ENCODE measurements at places on chromosomes 1 and 21.

DNA sequence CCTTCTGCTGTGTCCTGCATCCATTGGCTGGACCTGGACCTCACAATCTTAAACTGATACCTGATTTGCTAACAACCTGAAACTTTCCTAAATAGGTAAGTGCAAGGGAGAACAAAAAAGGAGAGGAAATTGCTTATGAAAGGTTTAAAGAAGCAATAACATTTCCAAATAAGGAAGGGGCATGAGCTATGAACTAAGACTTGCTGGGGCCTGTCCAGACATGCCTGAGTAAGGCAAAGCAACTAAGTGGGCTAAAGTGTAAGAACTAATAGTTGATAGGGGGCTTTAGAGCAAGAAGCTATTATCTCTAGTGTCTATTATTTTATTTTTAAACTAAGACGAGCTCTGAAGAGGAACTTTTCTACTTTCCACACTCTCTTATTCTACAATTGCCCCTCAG, 11.6 kb downstream of the JMJD4 start:
- no peak for DNase-seq

DNA sequence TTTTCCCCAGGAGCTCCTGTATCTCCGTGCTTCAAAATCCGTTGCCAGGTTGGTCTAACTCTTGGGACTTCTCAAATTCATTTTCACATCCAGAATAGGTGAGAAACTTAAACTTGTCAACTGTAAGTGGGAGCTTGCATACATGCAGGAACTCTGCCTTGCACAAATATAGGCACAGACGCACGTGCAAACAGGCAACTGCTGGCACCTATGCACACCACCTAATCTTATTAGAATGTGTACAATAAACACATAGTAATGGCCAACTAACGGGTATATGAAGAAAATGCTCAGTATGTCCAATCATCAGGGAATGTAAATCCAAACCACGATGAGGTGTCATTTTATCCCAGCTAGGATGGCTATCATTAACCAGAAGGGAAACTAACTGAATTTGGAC, 22.6 kb upstream of the FCGR2A start:
- DNase-seq: no peak

GRCh38 chr1:209767706-209768105, 11.9 kb downstream of the TRAF3IP3 start:
- DNase-seq: no peak

DNA sequence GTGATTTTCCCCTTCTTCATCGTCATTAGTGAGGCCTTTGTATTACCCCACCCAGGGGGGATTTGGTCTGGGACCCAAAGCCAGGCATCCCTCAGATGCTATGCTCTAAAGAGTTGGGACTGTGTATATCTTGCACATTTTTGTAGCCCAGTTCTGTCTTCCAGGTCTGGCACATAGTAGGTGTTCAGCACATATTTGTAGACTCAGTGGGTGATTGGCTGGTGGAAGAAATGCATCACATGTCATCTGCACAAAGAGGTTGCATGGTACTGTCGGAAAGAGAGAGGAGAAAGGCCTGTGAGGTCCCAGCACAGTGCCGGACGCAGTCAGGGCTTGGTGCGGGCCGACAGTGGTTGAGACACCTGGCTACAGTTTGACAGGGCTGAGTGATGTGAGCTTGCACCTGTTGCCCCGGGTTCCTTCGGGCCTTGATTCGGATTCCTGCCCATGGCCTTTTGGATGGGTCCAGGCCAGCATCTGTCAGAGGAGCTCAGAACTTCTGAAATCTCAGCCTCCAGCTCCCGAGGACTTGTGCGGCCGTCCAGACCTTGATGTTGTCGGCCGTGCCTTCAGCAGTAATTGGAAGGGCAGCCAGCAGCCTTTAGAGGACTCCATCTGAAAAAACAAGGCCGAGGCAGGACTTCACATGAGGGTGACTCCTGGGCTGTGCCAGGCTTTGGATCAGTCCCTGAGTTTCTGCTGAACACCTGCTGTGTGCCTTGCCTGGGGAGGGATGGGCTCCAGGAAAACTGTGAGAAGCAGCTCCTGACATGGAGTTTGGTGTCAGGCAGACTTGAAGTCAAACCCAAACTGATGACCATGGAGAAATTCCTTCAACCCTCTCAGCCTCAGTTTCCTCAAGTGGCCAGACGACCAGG, 40.9 kb upstream of the PADI1 start:
- no peak for DNase-seq

- no peak for DNase-seq
These were observed 556.5 kb upstream of the BRINP3 start for GRCh38 chr1:191034132-191034531.

GRCh38 chr1:84888753-84889152, 4.3 kb downstream of the LPAR3 start:
- no peak for DNase-seq

GRCh38 chr21:24097181-24097580, 1510.1 kb downstream of the MRPL39 start:
- DNase-seq: no peak

GRCh38 chr1:213176341-213176740, 125.3 kb downstream of the RPS6KC1 start:
- no peak for DNase-seq

GRCh38 chr1:55512466-55512865, 297.3 kb upstream of the USP24 start:
- DNase-seq: no peak

DNA sequence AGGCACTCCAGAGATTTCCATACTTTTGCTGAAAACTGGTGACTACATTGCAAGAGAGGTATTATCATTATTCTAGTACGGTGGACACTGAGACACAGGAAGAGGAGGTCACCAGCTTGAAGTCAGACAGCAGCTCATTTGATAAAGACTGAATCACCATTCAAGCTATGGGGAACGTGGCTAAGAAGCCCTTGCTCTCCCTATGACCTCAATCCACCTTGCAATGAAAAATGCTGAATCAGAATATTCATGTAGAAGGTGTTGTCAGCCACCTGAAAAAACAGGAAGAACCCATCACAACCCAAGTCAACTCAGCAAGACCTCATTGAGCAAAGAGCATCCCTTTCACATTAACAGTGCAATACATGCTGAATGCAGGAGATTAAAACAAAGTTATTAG, 59.0 kb upstream of the FGGY start:
- DNase-seq: no peak

DNA sequence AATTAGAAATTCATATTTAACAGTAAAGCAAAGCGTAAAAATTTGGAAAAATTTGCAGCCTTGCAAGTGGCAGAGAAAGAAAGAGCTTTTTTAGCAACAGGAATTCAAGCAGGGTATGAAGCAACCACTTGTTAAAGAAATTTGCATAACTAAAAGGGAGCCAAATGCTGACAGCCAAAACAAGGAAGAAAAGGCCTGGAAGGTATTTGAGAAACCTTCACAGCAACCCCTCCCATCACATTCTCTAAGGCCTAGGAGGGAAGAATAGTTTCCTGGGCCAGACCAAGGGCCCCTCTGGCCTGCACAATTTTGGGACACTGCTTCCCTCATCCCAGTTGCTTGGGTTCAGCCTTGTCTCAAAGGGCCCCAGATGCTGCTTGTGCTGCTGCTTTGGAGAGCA, 672.4 kb upstream of the TMPRSS15 start:
- no peak for DNase-seq

- DNase-seq: no peak
These were observed 69.8 kb downstream of the SLC35A3 start for GRCh38 chr1:100039591-100039990.
